ENCODE measurements at places on chromosomes 11 and 22.

DNA sequence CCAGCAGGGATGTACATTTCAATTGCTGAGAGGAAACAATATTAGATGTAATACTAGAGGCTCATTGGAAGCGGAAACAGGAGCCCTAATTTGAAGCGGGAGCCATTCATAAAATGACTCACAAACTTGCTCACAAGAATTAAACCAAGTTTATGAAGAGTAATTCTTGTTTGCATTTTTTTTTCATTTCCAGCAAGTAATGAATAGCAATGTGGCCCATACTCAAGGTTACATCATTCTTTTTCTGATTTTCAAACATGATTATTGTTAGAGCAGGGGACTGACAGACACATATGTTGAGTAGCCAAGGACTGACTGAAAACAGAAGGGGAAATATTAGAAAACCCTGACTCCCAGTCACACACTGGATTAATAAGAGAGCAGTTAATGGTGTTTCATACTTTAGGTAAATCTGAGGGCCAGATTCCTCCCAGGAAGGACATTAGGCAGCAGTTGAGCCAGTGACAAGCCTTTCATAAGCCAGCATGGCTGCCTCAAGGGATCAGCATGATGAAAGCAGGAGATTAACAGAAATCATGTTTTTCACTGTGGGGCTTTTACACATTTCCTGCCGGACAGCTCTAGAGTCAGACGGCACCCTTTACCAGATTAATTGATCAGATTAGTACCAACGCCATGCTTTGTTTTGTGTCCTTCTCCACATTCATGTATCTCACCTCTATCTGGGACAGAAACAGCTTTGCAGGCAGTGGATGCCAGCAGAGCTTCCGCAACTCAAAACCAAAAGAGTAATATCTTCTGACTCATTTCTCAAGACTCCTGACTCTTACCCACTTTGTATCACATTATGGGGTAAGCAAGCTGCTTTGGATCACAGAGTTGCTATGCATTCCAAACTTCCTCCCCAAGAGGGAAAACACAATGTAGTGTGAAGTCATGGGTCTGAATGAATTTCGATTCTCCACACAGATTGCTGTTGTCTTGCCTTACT lies 831.6 kb downstream of the KCNA4 start:
- no peak for DNase-seq

DNA sequence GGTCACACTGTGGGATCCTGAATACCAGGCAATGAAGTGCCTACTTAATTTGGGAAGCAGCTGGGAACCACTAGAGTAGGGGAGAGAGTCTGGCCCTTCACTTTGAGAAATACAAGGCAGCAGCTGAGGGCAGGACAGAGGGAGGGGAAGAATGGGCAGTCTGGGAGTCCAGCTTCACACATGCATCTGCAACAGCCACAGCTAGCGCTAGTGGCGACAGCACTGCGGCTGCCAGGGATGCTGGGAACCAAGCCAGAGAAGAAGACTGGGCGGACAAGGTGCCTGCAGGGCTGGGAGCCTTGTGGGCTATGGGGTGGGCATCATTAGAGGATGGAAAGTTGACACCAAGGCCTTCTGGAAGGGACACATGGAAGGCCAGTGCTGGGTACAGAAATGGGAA lies 15.8 kb downstream of the SCUBE2 start:
- no peak for DNase-seq

- no peak for DNase-seq
Measured at GRCh38 chr11:69037544-69037943, 11.2 kb upstream of the TPCN2 start.

GRCh38 chr22:29351042-29351441 lies 35.5 kb upstream of the RASL10A start:
- no peak for DNase-seq

GRCh38 chr11:70049045-70049444 lies 29.1 kb upstream of the ANO1 start:
- DNase-seq = no peak

GRCh38 chr11:80748207-80748925 lies 1307.5 kb upstream of the TENM4 start:
- no peak for DNase-seq

DNA sequence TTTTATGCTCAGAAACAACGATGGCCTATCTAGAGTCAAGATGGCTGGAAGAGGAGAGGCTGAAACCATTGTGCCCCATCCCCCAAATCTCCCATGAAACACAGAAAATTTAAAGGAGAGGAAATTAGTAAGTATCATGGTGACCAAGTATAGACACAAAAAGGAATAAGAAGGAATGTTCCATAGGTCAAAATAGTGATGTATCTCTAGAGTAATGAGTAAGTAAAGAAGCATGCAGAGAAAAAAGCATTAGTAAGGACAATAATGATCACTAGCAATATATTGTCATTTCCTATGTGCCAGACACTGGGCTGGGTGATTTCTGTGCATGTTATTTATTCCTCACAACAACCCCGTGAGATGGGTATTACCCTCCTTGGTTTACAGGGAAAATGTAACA lies 2.6 kb upstream of the SLC22A24 start:
- DNase-seq = no peak

GRCh38 chr22:27416511-27417420 lies 384.8 kb downstream of the MN1 start:
- no peak for DNase-seq

- no peak for DNase-seq
Measured at GRCh38 chr11:134537941-134538340, 125.9 kb upstream of the B3GAT1 start.

GRCh38 chr11:45994371-45995341 lies 72.2 kb downstream of the LARGE2 start:
- no peak for DNase-seq

GRCh38 chr11:1036303-1036923 lies at the start of gene MUC6:
MUC6 (minus strand) TSS chr11:1036718; CDS start chr11:1036655, 63 bp downstream.
- no peak for DNase-seq

GRCh38 chr11:93572621-93573020 lies 29.4 kb upstream of the SMCO4 start:
- no peak for DNase-seq

GRCh38 chr22:32079130-32080089 lies 36.3 kb downstream of the SLC5A1 start:
- DNase-seq = no peak

DNA sequence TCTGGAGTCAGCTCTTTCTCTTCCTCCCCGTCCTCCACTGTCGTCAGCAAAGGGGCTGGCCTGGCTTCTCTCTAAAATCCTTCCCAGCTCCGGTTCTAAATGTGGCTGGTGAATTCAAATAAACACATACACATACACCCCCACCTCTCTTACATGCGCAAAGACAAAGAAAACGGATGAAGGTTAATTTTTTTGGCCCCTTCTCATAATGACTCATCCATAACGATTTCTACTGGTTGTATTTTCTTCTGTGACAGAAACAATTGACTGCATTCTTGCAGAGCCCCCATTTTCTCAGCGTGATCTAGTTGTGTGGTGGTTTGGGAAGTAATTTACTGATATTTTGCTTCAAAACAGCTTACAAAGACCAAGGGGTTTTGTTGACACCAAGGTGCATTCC lies 130.0 kb upstream of the NTM start:
- no peak for DNase-seq

Measured in cerebellar nuclear complex (tissue), 1 donor.